CD4-positive, alpha-beta memory T cell (primary cell): ENCODE measurements at places on chromosomes 11 and 22.
A peak's percentile ranks its signal among the peaks of the same experiment; 100 is the strongest.

DNA sequence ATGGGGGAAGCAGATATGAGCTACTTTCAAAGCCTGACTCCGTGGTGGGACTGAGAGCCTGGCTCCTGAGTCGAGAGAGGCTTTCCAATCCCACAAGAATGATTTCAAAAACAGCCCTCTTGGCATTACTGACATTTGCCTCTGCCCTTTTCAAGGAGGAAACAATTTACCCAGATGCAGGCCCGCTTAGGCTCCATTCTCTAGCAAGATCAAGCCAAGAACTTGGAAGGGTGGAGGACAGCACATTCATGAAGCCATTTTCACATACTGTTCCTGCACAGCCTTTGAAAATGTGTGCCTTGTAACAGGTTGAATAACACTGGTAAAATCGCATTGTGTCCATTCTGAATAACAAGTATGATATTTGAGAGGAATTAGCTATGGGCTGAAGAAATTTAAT, 58.2 kb upstream of the EED start:
- DNase-seq = no peak

- peak; percentile 37 for DNase-seq
These were observed 7.3 kb downstream of the NEAT1 start for GRCh38 chr11:65429724-65430405.

DNA sequence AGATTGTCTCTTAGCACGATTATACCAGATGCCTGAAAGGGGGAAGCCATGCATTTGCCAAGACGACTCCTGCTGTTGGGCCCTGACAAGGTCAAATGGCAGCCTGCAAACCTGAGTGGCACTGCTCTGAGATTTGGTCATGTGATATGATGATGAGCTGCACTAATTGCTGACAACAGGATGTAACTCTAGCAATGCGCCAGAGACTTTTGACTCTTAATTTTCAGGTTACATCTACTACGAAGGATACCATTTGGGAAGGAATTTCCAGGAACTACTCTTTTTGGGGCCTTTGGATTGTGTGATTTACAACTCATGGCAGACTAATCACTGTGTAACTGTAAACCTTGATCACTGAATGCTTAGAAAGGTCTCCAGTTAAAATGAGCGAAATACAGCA, 13.1 kb downstream of the TREH start:
- no peak for DNase-seq

GRCh38 chr11:111382451-111382850, 3.4 kb upstream of the POU2AF1 start:
- DNase-seq = no peak

- no peak for DNase-seq
These were observed 94.4 kb upstream of the CHRM4 start for GRCh38 chr11:46485856-46486443.

DNA sequence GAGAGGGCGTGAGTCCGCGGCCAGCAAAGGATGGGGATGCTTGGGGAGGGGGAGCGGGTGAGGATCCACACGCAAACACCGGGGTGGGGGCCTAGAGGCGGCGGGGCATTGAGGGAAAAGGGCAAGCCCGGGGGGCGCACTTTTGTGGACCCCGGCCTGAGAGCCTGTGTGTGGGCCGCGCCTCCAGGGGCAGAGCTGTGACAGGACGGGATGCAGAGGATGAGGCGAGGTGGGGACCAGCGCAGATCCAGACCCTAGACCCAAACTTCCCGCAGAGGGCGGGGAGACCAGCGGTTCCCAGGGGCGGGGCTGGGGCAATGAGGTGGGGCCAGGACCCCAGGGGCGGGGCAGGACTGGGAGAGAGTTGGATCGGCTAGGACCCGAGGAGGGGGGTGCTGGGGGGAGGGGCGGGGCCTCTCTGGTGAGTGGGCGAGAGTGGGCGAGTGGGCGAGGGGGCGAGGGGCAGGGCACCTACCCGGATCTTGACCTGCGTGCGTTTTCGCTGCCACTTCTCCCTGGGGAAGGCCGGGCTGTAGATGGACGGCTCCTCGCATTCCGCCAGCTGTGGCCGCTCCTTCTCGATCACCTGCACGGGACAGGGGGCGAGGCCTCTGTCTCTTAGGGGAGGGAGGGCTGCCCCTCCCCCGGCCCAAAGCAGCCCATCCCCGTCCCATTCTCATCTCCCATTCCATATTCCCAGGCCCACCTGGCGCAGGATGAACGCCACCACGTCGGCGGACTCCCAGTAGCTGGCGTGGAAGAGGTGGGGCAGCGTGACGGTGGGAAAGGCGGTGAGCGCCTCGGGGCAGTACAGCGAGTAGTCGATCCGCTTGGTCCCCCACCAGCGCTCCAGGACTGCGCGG, 10.6 kb downstream of the PITPNM1 start:
- no peak for DNase-seq

DNA sequence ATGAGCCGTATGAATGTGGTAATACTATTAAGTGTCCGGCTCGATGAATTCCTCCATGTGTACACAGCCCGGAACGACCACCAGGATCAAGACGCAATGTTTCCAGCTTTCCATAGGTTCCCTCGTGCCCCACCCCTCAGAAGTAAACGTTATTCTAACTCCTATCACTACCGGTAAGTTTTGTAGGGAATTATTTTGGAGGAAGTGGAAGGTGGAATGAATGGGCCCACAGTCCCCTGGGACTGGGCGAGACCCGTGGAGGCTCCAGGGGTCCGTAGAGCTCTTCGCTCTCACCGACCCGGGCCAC, 720 bp upstream of the FAR1 start:
- no peak for DNase-seq

DNA sequence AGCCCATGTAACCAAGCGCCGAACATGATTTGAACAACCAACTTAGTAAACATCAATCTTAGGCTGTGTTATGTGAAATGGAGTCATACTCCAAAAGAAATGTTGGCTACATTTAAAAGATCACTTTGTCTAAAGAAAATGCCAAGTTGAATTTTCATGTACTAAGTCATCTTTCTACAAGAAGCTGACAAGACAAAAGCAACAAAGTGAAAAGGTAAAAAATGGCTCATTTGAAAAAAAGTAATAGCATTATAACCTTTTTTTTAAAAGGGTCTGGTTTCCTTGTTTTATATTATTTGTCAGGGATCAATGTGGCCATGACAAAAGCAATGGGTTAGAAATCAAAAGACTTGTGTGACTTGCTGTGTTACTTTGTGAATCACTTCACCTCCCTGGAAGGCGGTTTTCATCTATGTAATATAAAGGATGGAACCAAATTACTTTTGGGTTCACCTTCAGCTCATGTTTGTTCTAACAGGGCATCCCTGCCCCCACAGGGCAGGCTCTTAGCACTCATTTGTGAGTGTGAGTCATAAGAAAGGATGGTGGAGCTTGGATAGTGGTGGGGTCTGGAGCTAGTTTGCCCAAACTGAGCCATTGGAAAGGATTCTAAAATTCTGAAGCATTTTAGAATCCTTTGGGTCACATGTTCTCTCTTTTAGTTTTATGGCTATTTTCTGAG, 131.9 kb upstream of the MTMR2 start:
- no peak for DNase-seq

DNA sequence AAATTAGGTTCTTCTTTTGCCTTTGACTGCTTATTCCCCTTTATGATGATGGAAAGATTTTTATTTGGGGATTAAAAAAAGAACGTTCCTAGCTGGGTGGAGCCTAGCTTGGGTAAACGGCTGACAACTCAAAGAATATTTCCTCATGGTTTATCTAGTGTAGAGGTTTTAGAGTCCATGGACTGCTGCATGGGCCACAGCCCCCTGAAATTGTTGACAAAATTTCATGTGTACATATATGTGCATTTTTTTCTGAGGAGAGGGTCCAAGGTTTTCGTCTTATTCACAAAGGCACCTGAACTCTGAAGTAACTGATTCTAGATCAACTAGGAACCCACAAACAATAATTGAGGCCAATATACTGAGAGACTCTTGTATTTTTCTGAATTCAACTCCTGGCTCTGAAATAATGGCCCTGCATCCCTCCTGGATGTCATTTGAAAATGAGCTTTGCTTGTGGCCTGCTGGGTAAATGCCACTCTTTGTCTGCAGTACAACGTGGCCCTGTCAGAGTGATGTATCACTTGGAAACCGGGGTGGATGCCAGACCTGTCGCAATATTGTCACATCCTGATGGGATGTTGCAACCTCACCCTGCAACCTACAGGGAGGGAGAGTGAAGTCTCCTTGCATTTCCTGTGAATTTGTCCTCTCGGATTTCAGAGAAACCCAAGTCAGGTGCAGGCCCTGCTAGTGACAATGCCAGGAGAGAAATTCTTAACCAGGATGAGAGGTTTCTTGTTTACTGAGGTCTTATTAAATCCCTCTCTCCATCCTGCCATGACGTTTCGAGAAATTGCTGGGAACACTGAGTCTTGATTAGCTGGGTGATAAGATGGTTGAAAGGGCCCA, 33.8 kb downstream of the EHF start:
- no peak for DNase-seq

GRCh38 chr11:1333091-1333772, 23.8 kb upstream of the TOLLIP start:
- no peak for DNase-seq

DNA sequence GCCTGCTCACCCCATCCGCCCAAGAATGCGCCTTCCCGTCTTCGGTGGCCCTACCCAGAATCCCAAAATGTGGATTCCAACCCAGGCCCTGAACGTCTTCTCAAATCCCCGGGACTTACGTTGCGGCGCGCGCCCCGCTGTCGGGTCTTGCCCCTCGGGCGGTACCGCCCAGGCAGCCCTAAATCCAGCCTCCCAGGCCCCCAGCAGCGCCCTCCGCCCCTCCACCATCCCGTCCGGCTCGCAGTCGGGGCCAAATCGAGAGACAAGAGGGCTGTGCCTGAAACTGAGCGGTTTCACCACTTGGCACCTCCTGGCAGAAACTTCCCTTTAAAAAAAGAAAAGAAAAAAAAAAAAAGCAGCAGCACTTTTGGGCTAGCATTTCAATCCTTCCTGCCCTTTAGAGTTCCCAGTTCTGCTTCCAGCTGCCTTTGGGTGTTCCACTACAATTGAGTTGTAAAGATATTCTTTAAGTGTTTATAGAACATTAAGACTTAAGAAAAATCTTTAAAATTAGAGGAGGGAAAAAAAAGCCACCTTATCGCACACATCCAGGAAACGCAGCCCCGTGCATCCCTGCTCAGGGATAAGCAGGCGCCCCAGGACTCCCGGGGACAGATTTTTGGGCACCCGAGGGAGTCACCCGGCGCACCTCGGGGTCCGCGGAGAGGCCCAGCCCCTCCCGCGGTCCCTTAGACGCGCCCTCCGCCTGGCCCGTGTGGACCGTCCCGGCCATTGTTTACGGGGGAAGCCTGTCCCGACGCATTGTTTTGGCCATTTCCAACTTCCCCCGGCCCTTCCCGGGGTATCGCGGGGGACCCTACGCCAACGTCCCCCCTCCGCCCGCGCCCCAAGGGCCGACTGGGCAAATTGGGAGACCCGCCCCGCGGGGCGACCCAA, 57.6 kb downstream of the KCNJ4 start:
- peak; percentile 23 for DNase-seq

- DNase-seq = no peak
These were observed 8.2 kb downstream of the ARVCF start for GRCh38 chr22:20008221-20008995.

DNA sequence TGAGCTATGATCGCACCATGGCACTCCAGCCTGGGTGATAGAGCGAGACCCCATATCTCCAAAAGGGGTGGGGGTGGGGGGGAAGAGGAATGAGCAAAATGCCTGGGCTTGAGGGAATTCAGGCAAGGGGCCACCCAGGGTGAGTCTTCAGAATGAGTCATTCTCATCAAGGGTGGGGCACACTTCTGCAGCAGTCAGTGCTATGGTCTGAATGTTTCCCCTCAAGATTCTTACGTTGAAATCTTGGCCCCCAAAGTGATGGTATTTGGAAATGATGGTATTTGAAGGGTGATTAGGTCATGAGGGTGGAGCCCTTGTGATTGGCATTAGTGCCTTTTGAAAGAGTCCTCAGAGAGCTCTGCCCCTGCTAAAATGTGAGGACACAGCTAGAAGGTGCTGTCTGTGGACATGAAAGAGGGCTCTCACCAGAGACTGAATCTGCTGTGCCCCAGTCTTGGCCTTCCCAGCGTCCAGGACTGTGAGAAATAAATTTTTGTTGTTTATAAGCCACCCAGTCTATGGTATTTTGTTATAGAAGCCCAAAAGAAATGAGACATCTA, 86.4 kb upstream of the THY1 start:
- DNase-seq = no peak

- DNase-seq = no peak
These were observed 3.0 kb downstream of the LSP1 start for GRCh38 chr11:1855886-1856265.

DNA sequence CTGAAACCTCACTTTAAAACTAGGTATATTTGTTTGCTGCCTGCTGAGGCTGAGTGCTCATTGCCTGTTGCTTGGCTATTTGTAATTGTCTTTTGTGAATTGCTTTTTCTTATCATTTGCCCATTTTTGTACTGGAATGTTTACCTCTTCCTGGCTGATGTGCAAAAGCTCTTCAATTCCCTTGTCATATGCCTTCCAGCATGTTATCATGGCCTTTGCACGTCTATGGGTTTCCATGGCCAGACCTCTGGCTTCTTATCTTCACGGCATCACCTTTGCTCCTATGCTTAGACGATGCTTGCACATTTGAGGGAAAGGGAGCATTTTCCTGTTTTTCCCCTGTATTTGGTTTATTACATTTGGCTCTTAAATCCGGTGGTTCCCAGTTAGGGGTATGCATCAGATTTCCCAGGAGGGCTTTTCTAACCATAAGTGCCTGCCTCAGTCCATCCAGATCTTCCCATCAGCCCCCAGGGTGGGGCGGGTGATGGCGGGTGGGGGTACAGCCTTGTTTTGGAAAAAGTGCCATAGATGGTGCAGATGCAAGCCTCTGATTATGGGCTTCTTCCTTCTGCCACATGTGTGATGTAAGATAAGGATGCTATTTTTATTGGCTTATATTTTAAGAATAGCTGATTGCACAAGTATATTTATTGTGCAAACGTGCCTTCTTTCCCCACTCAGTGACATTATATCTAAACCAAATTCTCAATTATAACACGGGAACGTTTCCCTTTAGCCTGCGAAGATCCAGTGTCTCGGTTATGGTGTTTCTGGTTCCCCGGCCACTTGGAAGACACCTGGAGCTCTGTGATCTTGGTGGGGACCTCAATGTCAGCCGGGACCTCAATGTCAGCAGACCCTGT, 70.6 kb upstream of the SEPTIN5 start:
- no peak for DNase-seq

DNA sequence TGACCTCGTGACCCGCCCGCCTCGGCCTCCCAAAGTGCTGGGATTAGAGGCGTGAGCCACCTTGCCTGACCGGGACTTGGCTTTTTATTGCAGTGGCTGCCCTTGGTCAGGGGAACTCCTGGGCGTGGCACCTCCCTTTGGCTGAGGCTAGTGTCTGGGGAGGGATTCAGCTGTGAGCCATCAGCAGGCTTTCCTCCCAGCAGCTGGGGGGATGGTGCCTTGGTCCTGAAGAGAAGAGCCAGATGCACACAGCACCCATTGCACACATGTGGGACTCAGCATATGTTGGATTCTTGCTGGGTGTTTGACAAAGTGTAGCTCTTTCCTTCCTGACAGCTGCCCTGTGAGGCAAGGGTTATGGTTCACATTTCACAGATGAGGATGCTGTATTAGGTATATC, 8.4 kb downstream of the CYTH4 start:
- no peak for DNase-seq

DNA sequence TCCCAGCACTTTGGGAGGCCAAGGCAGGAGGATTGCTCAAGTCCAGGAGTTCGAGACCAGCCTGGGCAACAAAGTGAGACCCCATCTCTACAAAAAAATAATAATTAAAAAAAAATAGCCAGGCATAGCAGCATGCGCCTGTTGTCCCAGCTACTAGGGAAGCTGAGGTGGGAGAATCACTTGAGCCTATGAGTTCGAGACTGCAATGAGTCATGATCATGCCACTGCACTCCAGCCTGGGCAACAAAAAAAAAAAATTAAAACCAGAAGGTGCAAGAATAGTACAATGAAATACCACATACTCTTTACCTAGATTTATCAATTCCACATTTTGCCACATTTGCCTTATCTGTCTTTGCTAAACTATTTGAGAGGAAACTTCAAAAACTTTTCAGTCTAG, 8.2 kb downstream of the DPF2 start:
- DNase-seq = no peak
